Omental fat pad (tissue), 4 donors: ENCODE measurements at places on chromosomes 12 and 14. TPM values are rescaled to one million over a fixed set of nuclear protein-coding genes. Genes with fewer than 3 reads are reported as not detected.

- DNase-seq = no peak
Measured at GRCh38 chr12:103811791-103812190, 29.2 kb downstream of the NT5DC3 start.

- DNase-seq = no peak
Measured at GRCh38 chr12:122081083-122081696, 2.6 kb downstream of the MLXIP start.

DNA sequence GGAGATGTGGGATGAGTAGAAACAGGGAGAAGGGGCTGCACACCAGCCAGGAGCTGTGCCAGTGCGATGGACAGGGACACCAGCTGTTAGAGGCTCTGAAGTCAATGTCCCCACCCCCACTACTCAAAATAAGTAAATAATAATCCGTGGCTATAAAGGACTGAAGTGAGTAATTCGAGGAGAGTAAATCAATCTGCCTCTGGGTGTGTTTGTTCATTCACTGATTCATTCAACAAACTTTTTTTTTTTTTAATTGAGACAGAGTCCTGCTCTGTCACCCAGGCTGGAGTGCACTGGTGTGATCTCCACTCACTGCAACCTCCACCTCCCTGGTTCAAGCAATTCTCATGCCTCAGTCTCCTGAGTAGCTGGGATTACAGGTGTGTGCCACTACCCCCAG is 363.6 kb downstream of the TMEM132D start:
- no peak for DNase-seq

DNA sequence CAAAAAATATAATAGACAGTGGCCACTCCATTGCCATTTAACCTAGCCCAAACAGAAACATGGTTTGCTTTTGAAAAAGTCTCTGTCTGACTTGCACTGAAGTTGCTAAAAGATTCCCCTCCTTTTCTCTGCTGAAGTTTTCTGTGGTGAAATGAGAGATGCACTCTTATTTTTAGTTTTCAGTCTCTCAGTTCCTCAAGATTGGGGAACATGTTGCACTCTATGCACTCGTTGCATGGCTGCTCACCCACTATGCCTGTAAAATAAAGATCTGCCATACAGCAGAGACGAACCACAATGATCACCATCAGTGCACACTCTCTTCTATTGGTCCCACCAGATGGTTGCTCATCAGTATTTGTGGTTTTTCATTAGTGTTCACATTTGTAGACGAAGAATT is 13.1 kb upstream of the DAAM1 start:
- no peak for DNase-seq

DNA sequence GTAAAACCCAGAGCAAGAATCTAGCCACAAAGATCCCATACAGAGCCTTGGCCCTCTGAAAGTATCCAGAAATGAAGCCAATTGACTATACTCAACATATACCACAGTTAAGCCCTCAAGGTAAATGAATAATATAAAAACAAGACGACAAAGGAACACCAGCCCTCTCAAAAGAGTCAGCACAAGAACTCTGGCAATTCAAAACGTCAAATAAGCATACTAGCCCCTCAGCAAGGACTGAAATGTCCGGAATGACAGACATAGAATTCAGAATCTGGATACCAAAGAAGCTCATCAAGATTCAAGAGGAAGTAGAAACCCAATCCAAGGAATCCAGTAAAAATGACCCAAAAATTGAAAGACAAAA is 49.9 kb downstream of the GTF2A1 start:
- no peak for DNase-seq

DNA sequence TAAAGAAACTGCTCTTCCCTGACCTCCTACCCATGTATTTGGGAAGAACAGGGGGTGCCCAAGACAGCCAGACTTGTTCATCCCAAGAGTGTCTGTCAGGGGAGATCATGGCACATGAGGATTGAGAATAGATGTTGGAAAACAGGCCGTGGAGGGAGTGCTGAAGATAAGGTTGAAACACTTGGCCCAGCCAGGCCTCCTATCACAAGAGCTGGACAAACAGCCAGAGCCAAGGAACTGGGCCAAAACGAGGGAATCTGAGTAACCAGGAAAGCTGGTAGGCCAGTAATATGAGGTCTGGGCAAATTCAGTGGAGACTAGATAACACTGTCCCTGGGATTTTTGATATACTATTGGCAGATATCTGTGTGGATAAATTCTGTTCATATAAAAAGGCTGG is 161.7 kb downstream of the TMX1 start:
- no peak for DNase-seq

DNA sequence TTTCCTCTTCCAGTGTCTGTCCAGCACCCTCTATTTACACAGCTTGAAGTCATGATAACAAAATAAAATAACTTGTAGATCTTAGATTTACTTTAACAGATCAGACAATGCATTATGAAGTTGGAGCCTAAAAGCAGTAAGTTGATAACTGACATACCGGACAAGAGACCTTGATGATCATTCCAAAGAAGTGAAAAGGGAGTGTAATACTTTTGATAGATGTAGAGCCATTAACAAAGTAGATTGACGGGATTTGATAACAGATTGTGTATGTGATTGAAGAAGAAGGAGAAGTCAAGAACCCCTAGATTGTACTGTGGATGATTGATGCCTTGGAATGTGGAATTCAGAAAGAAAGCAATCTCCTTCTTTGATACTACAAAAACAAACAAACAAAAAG is 403.8 kb upstream of the MGAT4C start:
- no peak for DNase-seq

Gene APOF
- not detected for total RNA-seq

DNA sequence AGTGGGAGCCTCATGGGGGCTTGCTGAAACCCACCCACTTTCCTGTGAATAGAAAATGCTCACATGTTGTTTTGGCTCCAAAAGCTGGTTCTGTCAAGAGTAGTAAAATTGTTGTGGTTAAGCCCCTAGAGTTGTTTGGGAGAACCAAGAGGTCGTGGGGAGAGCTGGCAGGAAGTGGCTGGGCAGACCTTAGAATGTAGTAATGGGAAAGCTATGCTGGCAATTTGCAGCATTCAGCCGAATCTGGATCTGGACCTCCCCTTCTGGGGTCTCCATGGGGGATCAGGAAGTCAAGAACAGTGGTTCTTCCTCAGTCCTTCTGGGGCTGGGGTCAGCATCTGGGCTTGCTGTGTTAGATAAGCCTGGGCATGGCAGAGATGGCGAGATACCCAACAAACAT is 150.6 kb upstream of the TBX3 start:
- no peak for DNase-seq

GRCh38 chr12:125142601-125143000 is 77.4 kb downstream of the AACS start:
- DNase-seq = no peak

Gene SLC7A8
- 40.2 TPM for total RNA-seq

DNA sequence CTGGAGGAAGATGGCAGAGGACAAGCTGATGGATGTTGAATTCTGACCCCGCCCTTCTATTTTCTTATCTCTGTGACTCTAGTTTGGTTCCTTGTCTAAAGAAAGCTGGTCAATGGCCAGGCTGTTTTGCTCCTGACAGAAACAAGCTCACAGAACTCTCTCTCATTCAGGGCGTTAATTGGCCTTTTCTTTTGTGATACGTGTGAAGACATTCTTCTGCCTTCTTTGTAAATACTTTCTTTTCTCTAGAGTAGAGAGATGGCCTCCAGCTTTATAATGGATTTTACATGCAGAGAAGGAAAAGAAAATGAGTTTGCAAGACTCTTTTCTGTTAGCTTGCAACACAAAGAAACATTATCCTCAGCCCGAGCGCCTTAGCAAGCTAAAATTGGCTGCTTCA is 492.2 kb upstream of the CCDC196 start:
- no peak for DNase-seq

Gene BMAL2
- total RNA-seq = 1.2 TPM

DNA sequence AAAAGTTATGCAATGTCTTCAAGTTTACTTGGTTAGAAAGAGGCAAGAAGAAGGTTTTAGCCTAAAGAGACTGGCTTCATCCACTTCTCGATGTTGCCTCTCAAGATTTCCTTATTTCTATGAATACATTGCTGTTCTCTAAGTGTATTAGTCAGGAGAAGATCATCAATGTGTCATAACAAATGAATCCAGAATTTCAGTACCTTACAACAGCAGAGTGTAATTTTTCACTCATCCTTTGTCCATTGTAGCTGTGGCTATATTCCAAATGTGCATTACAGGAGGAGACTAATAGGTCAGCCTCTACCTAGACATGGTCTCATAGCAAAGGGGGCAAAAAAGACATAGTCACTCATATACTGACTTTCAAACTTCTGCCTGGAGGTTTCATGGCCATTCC is 579.1 kb downstream of the PRKD1 start:
- no peak for DNase-seq

- no peak for DNase-seq
Measured at GRCh38 chr12:40742041-40742440, 49.8 kb downstream of the CNTN1 start.

GRCh38 chr14:89955022-89955744 is 544 bp upstream of the TDP1 start:
- DNase-seq = no peak
